ENCODE measurements at places on chromosomes 6 and 20.

DNA sequence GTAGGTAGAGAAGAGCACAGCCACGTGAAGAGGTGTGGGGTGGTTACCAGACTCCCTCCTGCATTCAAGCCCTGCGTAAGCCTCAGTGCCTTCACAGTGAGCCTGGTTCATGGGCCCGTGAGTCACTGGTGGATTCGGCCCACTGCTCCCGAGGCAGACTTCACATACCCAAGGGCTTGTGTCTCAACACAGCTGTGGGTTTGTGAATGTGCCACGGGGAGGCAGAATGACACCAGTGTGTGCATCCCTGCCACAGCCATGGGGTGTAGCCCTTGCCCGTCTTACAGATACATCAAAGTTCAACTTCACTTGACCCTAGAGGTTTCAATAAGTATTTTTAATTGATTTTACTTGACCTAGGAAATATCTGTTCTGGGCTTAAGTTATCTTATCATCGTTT lies 108.5 kb downstream of the MAP3K4 start:
- no peak for DNase-seq

- DNase-seq: peak; percentile 53
Observed at GRCh38 chr6:116461932-116462885, 1.0 kb downstream of the CALHM6 start.

DNA sequence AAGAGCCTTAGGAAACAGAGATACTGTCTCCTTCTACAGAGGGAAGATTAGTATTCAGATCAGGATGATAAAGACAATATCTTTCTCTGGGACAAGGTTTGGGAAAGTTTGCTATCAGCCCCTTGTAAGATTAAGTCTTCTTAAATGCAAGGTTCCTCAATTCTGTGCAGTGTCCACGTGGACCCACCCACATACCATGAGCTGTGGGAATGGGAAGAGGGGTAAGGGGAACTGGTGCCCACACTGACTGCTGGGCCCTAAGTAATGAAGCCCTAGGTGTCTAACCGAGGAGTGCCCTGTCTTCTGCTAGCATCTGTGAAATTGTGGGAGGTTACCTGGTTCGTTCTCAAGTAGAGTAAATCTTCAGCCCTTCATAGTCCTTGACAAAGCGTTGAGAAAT lies 5.8 kb upstream of the SSTR4 start:
- no peak for DNase-seq

DNA sequence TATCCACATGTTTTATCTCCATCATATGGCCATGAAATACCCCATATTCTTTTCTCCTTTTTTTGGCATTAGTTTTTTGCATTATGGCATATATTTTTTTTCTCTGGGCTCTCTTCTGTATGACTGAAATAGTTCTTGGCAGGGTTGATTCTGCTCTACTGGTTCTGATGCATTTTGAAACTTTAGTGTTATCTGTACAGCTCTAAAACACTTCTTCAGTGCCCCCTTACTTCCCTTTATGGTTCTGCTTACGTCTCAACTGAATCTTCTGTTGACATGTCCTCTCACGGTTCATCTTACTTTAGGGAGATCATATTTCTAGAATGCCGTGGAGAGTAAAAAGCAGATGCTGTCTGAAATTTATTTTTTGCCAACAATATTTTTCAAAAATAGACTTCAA lies 23.2 kb upstream of the TXNDC5 start:
- DNase-seq: no peak

- no peak for DNase-seq
Observed at GRCh38 chr6:150167479-150167873, 24.6 kb downstream of the PPP1R14C start.

DNA sequence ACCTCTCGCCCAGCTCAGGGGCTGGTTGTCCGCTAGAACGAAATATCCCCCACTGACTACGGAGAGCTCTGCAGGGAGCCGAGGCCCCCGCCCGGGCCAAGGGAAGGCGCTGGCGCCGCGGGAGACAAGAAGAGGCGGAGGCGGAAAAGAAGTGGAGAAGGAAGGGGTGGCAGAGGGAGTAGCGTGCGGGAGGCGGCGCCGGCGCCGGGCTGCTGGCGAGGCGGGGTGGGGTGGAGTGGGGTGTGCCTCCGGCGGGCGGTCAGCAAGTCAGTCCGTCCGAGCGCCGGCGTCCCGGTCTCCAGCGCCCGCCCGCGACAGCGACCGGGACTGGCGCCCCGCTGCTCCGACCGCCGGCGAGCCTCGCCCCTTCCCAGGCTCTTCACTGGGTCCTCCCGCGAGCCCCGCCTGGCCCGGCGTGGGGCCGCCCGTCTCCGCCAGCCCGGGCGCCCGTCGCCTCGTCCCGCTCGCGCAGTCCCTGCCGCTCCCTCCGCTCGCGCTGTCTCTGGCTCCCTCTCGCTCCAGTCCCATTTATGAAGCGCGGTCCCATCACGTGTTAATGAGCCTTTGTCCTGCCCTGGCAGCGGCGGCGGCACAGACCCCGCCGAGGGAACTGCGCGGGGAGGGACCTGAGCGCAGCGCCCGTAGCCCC lies at the start of gene CNR1:
Gene CNR1, minus strand, starts transcription at position 504 of the 649 bp plus-strand sequence. CDS start 21,073 bp downstream, outside the sequence.
- peak; percentile 57 for DNase-seq

- DNase-seq: peak; percentile 53
Observed at GRCh38 chr6:131948692-131949619, 2.2 kb downstream of the CCN2 start.

DNA sequence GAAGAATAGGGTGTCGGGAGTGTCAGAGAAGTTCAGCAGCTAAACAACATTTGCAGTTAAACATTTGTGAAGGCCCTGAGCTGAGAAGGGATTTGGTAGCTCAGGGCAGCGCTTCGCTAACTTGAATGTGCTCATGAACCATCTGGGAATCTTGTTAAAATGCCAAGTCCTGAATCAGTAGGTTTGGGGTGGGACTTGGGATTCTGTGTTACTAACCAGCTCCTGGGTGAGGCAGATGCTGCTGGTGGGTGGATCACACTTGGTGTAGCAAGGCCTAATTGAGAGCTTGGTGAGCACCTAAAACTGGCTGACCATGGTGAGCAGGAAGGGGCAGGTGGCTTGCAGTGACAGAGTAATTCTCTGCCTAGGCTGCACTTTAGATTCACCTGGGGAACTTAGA lies 5.9 kb downstream of the PTPRA start:
- no peak for DNase-seq

All from ureter (tissue), 1 donor.